ENCODE measurements at places on chromosomes 2 and 18.

DNA sequence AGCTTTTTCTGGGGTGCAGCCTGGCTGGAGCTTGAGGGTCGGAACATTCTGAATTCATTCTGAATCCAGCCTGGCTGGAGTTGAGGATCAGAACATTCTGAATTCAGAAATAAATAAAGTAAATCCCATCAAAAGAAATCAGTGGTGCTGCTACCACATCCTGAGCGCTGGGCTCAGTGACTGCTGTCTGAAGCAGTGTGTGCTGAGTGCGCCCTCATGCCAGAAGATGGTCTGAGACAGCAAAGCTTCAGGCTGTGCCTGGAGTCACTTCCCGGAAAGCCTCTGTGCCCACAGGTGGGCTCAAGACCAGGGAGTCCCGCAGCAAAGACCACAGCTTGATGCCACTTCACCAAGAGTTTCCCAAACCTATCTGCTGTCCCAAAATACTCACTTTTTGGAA is 187.9 kb downstream of the VAPA start:
- DNase-seq = no peak

- DNase-seq = no peak
These were observed 19.6 kb downstream of the NDUFAF7 start for GRCh38 chr2:37250869-37251740.

DNA sequence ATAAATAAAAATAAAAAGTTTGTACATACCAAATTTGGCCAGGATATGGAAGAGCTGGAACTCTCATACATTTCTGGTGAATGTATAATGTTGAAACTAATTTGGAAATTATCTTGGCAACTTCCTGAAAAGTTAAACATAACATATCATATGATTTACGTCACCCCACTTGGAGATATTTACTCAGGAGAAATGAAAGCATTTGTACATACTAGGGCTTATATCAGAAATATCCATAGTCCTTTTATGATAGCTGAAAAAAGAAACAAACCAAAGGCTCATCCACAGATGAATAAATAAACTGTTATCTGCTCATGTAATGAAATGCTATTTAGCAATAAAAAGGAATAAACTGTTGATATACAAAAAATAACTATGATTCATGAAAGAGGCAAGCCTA is 318.2 kb upstream of the NRXN1 start:
- no peak for DNase-seq

GRCh38 chr18:70634576-70635147 is 345.8 kb downstream of the SOCS6 start:
- DNase-seq = no peak

Data from CD4-positive, alpha-beta T cell treated with Interleukin-2 at 100 ng/mL for 4 hours (primary cell).